LHCN-M2 (cell line): ENCODE measurements at places on chromosomes 1 and 21.

DNA sequence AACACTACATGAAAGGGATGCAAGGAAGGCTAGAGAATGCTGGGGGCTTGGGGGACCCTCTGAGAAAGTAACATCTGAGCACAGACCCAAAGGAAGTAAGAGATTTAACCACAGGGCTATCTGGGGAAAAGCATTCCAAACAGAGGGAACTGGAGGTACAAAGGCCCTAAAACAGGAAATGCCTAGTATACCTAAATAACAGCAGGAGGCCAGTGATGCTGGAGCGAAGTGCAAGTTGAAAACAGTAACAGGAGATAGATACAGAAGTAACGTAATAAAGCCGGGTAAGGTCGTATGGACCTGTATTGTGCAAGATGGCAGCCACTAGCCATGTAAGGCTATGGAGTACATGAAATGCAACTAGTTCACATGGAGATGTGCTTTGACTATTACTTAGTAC, 52.1 kb downstream of the CD34 start:
- DNase-seq, result no peak

- peak; percentile 17 for DNase-seq
Observed at GRCh38 chr1:231695439-231696255, 69.1 kb downstream of the DISC1 start.

DNA sequence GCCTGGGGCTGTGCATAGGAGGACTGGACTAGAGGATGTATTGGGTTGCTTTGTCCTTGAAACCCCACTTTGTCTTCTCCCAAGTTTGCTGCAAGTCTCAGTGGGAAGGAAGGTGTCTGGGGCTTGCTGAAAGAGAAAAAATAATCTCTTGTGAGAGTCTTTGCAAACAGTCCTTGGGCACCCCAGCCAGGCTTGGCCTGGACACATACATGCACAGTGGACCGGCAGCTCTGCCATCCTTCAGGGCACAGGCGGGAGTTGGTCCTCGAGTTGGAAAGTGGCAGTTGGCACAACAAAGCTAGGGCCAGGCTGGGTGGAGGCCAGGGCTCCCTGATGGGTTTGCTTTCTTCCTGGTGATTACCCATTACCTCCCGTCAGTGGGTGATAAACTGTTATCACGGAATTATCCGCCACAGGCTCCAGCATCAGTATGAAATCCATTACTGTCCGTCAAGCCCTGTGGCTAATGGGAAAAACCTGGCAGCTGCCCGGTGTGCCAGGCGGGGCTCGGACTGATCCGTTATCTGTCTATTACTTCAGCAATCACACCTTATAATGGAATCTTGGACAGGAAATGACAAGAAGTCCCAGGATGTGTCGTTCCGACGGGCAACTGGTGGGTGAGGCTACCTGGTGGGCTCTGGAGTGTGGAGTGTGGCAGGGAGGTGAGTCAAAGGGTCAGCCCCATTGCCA, 265.7 kb downstream of the GRIK3 start:
- DNase-seq, result no peak

DNA sequence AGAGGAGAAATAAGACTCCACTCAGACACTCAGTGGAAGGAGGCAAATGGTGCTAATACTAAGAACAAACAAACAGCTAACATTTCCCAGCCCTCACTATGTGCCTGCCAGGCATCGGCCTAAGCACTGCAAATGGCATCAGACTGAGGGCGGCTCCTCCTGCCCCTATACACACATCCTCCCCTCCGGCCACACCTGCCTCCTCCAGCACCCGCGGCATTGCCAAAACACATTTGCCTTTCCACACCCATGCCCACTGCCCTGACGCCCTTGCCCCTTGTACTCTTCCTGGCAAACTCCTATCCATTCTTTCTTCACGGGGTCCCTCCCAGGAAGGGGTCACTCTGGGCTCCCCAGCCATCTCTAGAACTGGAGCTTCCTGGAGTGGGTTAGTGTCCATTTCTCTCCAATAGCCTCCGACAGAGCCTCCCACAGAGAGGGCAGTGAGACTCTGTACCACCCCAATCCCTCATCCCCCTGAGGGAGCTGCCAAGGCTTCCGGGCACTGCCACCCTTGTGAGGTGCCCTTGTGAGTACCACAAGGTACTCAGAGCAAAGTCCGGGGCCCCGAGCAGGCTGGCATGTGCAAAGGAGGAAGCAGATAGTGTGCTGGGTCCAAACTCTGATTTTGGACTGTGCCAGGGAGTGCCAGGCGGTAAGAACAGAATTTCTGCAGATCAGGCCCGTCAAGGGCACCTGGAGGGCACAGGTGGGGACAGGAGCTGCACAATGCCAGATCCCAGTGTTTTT, 959 bp downstream of the AKR7A3 start:
- DNase-seq, result no peak

- no peak for DNase-seq
Observed at GRCh38 chr21:17196623-17197022, 316.2 kb upstream of the CXADR start.

DNA sequence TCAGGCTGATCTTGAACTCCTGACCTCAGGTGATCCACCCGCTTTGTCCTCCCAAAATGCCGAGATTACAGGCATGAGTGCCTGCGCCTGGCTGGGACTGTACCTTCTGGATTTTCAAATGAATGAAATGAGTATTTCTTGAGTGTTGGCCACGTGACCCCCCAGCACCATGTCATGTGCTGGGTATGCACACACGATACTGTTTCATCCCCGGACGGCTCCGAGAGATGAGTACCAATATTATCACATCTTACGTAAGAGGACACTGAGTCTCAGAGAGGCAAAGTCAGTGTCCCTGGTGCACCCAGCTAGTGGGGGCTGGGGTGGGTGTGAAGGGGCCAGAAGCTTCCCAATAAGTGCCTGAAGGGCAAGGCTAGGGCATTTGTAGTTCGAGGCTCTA, 780 bp upstream of the CROCC start:
- DNase-seq, result no peak

- DNase-seq, result no peak
Observed at GRCh38 chr1:234911787-234912186, 216.8 kb downstream of the TOMM20 start.

DNA sequence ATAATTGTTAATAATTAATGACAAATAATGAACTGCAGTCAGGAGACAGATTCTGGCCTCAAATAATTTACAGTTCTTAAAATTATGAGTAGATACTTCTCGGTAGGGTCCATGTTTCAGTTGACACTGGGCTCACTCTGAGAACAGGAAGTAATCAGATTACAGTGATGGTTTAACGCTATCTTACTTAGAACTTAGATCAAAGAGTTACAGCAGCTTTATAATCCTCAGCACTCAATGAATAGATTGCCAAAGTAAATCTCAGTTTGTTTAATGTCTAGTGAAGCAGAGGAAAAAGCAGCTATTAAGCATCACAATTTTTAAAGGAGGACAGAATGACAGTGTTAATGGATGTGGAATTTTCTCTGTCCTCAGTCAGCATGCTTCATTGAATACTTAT, 79.6 kb downstream of the PDE4B start:
- DNase-seq, result no peak

GRCh38 chr1:241356187-241356518, 852 bp downstream of the RGS7 start:
- no peak for DNase-seq

DNA sequence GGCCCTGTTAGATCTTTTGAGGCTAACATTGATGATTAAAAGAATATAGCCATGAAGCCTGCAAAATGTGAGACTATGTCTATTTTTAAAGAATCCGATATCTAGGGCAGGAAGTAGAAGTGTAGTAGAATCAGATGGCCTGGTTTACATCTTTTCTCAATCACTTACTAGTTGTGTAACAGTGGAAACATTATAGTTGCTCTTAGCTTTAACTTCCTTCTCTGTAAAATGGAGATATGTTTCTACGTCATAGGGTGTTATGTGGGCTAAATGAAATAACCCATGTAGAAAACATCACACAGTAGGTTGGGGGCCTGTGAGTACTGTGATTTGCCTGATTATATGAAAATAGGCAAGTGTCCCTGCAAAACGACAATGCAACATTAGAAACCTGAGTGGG, 4.4 kb upstream of the IGFN1 start:
- DNase-seq, result no peak

- no peak for DNase-seq
Observed at GRCh38 chr1:221689138-221689537, 52.8 kb downstream of the DUSP10 start.

- DNase-seq, result no peak
Observed at GRCh38 chr1:185367218-185367617, 50.2 kb upstream of the IVNS1ABP start.

- peak; percentile 69 for DNase-seq
Observed at GRCh38 chr1:112998592-112999235, 42.7 kb upstream of the SLC16A1 start.

DNA sequence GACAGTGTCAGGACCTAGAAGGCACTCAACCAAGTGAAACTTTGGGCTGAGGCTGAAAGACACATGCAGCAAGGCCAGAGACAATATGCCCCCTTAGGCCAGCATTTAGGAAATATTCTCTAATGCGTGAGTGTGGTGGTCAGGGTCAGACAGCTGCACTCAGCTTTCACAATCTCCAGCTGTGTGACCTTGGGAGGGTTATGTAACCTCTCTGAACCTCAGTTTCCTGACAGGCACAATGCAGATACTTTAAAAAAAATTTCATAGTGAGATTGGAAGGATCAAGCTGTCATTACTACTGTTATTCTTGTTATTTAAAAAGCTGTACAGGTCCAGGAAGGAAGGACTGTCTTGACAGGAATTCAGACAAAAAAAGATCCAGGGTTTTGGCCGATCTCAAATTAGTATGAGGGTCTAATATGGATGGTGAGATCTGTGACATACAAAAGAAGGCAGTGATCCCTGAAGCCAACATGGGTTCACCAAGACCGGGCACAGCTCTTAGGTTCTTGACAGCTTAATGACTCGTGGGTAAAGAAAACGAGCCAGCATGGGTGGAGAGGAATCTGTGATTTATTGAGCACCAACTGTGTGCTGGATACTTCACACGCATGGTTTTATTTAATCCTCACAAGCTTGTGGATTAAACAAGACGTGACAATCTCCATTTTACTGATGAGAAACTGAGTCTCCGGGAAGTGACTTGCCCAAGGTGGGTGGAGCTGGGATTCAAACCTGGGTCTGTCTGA, 54.6 kb upstream of the POU3F1 start:
- DNase-seq, result peak; percentile 28

- DNase-seq, result peak; percentile 72
Observed at GRCh38 chr1:232793944-232794343, 11.3 kb upstream of the MAP10 start.

- peak; percentile 30 for DNase-seq
Observed at GRCh38 chr1:36154765-36155407, 1.1 kb upstream of the MAP7D1 start.

- DNase-seq, result peak; percentile 79
Observed at GRCh38 chr1:10252508-10252907, 42.1 kb downstream of the KIF1B start.

DNA sequence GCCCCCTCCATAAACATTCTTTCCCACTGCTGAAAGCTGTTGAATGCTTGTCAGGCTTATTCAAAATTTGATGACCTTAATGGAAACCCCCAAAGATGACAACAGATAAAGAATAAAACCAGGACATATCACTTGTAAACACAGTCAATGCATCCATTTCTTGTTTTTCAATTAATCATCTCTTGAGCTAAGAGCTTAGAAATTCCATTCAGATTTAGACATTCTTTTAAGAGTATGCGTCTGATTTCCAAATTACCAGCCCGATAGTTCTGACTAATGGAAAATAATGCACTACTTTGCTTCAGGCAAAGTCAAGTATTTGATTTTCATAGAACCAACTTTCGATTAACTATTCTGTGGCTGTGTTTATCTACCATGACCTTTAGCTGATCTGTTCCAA, 100.6 kb upstream of the RUNX1 start:
- DNase-seq, result no peak

DNA sequence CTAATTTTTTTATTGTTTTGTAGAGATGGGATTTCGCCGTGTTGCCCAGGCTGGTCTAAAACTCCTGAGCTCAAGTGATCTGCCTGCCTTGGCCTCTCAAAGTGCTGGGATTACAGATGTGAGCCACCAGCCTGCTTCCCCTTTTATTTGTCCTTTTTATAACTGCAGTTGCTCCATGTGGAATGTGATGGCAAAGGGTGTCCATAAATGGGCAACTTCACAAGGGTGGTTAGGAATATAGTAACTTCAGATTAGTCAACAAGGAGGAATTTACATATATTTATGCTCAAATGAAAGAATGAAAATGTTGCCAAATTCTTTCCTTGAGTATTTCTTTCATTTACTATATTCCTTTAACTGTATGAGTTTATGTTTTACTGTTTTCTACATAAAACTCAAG, 182.9 kb downstream of the BACH1 start:
- peak; percentile 60 for DNase-seq

- DNase-seq, result no peak
Observed at GRCh38 chr1:168396508-168396907, 115.8 kb downstream of the TBX19 start.

GRCh38 chr1:157000686-157001085, 44.9 kb downstream of the ARHGEF11 start:
- DNase-seq, result no peak
